ENCODE measurements at places on chromosomes 2 and 18. TPM values are rescaled to one million over a fixed set of nuclear protein-coding genes. Genes with fewer than 3 reads are reported as not detected.

- no peak for DNase-seq
Measured at GRCh38 chr2:20625491-20626391, 25.2 kb downstream of the HS1BP3 start.

GRCh38 chr2:73386342-73386868 lies 769 bp downstream of the ALMS1 start:
- no peak for DNase-seq

GRCh38 chr2:173874003-173874893 lies 90.9 kb downstream of the SP3 start:
- no peak for DNase-seq

DNA sequence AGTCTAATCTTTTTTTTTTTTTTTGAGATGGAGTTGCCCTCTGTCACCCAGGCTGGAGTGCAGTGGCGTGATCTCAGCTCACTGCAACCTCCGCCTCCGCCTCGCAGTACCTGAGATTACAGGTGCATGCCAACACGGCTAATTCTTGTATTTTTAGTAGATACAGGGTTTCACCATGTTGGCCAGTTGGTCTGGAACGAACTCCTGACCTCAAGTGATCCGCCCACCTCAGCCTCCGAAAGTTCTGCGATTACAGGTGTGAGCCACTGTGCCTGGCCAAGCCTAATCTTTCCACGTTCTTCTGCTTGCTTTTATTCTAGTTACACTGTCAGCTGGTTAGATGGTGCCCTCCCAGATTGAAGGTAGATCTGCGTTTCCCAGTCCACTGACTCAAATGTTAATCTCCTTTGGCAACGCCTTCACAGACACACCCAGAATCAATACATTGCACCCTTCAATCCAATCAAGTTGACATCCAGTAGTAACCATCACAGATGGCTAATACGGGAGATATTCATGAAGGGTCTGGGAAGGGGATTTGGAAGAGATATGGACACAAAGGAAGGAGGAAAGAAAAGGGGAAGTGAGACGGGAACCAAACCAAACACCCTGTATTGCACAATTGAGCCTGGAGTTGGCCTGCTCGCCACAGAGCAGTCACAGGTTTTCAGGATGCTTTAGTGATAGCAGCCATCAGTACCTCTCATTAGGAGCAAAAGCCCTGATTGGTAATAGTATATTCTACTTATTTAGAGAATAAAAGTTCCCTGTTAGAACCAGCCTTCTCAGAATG lies 229.8 kb downstream of the PIK3C3 start:
- no peak for DNase-seq

- no peak for DNase-seq
Measured at GRCh38 chr2:168524005-168524404, 67.9 kb downstream of the CERS6 start.

DNA sequence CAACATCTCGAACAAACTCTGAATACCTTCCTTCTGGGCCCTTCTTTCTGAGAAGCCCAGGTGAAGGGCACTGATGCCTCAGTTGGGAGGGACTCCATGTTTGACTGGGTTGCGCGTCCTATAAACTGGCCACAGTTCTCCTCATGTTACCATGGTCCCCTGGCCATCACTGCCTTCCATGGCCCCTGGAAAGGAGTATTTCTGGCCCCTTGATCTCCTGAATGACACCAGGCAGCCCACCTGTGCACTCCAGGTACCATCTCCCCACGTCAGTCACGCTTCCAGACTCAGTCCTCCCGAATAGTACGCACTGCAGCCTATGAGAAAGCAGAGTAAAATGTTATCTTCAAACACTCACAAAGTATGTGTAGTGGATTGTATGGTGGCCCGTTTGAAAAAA lies 73.9 kb downstream of the ACKR3 start:
- no peak for DNase-seq

DNA sequence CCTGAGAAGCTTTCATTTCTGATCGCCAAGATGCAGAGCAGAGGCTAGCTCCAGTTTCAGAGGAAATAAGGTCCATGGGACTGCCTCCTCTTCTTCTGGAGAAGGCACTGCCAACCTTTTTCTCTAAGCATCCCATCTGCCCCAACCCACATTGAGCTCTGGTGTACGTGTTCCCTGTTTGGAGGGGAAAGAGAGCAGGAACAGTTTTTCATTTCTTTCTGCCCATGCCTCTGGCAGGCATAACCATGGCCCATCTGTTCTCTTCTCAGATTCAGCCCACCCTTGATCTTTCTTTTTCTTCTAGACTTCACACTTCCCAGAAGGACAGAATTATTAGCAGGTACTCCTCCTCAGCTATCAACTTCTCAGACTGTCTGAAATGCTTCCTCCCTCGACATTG lies 1110.3 kb upstream of the KLHL29 start:
- no peak for DNase-seq

GRCh38 chr2:231321556-231322334 lies 73.8 kb upstream of the B3GNT7 start:
- DNase-seq = no peak

DNA sequence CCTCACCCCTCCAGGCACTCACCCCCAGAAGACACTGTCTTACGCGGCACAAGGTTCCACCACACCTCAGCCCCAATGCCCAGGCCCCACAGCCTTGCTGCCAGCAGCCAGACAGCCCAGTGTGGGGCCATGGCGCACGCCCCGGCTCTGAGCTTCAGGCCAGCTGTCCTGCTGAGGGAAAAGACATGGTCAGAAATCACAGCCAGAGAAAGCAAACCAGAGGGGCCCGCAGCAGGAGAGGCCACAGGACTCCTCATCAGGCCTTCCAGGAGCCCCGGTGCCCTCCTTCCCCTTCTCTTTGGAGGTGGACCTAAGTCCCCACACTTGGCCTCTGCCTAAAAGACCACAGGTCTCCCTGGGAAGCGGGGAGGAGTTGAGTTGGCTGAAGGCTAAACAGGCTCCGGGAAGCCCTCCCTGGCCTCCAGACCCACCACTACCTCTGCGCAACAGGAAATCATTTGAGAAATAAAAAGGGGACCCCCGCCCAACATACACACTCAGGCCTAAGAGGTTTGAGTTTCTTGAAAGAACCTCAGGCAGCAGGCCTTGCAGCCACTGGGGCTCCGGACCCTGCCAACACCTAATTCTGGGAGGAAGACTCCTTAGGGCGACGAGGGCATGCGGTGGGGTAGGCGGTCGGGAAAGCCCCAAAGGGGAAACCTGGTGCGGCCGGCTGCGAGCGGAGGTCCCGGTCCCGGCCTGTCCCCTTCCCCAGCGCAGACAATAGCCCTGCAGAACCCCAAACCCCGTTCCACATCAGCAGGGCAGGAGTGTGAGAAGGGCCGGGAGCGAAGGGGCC lies 1.9 kb downstream of the SEMA4C start:
- DNase-seq = no peak

- DNase-seq = no peak
Measured at GRCh38 chr2:86445436-86445835, 4.3 kb downstream of the KDM3A start.

DNA sequence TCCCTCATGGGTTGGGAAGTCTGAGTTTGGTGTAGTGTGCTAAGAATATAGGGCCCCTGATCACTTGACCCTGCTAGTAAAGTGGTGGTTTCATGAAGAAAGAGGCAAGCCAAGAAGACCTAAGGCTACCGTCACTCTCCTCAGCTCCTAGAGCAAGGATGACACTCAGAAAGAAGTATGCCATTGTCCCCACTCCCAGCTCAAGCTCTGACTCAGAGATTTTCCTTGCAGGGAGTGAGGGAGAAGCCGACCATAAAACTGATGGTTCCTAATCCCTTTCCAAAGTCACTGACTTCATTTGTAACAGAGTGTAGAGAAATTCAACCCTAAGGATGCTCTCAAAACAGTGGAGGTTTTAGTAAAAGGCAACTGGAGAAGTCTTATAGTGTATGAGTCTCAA lies 80.9 kb downstream of the ICA1L start:
- no peak for DNase-seq

DNA sequence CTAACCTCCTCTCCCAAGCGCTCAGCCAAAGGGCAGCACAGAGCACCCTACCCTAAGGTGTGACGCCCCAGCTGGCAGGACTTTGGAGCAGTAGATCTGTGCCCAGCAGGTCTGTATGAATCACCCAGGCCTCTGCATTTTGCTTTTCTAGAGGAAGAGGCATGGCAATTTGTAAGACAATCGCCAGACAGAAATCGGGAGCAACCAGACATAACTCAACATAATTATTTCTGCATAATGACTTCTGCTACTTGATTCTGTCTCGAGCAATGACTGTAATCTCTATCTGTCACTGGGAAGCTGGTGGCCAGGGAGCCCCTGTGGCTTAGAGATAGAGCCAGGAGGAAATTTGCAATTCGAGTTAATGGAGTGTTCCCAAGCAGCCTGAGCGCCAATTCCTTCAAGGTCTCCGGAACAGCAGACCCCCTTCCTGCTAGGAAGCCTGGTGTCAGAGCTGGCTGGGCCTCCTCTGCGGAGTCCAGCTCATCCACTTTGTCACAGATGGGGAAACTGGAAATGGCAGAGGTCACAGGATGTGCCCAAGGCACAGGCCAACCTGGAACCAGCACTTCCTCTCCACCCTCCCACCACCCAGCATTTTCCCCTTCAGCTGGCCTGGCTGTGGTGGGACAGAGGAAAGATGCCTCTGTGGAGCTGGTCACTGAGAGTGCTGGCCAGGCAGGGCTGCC lies 55.0 kb downstream of the ODC1 start:
- DNase-seq = no peak

DNA sequence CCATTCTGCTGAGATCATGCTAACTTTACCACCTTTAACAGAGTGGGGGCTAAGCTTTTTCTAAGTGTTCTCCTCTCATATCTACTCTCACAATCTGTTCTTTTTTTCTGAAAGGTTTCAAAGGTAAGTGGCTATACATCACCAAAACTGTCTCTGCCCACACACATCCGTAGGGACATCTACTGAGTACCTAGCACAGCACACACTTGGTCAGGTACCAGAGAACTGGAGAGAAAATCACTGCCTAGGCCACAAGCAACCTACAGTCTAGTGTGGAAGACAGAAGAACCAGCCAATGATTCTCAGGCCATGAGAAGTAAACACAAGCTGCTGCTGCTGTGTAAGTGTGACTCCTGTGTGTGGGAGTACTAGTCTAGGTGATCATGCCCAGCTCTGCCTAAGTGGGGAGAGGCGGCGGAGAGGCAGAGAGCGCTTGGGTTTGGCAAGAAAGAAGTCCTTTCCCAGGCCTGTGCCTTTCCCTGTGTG lies 176.1 kb upstream of the ZFP36L2 start:
- DNase-seq = no peak

GRCh38 chr2:236284208-236284607 lies 20.0 kb upstream of the ASB18 start:
- no peak for DNase-seq

- DNase-seq = no peak
Measured at GRCh38 chr2:222998459-222998858, 53.5 kb upstream of the KCNE4 start.

DNA sequence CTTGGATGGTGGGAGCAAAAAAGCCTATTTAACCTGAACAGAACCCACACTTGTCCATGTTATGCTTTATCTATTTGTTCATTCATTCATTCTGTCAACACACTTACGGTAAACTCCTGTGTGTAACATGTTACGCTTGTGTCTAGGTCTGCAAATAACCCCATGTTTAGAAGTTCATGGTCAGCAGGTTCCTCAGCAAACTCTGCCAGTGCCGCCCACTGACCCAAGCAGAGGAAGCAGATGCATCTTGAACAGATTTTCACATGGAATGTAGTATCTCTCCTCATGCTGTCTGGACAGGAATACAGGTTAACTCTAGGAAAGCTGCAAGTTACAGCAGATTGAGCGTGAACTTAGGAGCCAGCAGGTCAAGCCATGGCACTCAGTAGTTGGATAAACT lies 213.7 kb upstream of the COPS8 start:
- DNase-seq = no peak

GRCh38 chr2:73283545-73284295 lies 558 bp downstream of the FBXO41 start:
- DNase-seq = no peak

GRCh38 chr18:24273596-24273995 lies 124.0 kb downstream of the OSBPL1A start:
- DNase-seq = no peak

DNA sequence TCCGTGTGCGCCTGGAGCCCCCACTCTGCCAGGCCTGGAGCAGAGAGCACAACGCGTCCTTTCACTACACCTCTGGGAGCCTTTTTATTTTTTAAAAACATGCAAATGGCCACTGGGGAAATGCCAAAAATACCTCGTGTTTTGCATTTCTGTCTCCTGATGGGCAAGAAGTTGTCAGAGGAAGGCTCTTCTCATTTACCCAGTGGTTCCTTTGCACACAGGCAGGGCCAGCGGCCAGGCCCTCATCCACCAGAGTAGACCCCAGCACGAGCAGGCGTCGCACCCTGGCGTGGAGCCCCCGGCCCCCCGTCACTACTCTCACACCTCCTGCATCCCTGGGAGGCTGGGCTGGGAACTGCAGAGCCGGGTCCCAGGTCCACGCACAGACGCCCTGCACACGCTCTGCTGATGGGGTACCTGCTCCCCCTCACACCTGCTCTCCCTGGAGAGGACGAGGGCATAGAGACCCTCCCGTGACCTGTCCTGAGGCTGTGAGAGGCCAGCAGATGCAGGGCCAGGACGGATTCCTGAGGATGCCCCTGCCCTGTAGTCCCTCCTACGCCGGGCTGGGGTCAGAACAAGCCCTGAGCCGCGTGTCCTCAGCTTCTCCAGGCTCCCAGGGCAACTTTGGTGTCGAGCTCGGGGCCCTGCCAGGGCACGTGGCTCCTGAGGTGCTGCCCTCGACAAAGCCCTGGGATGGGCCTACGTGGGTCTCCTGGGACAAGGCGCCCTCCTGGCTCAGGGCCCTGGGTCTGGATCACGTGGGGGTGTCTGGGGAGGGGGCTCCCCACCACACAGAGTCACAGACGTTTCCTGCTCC lies 65.0 kb downstream of the NFATC1 start:
- no peak for DNase-seq

DNA sequence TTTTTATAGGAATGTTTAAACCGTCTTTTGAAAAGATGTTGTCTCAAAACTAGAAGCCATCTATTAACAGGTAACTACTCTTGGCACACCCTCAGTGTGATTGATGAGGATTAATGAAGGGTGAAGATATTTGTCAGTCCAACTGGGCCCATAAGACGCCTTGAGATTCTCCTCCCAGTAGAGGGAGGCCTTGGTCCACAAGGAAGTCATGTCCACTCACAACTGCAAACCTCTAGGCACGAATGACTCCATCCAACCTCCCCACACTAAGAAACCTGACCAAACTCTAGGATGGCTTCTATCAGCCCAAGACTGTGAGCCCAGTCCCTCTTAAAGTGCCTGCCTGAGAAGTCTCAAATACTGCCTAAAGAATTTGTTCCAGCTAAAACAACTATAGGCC lies 19.2 kb upstream of the GRP start:
- no peak for DNase-seq

GRCh38 chr2:171412571-171413175 lies 21.1 kb downstream of the METTL8 start:
- DNase-seq = no peak

GRCh38 chr18:57443702-57444101 lies 8.5 kb downstream of the ONECUT2 start:
- DNase-seq = no peak

GRCh38 chr2:115165529-115166109 lies 723.2 kb downstream of the DPP10 start:
- DNase-seq = peak; percentile 21

LYPD6 gene
- 12.2 TPM for total RNA-seq

CFC1 gene
- total RNA-seq = not detected

ATOH8 gene
- 7.5 TPM for total RNA-seq

CCDC141 gene
- total RNA-seq = not detected

OTX1 gene
- total RNA-seq = not detected

SNED1 gene
- not detected for total RNA-seq

MOGAT1 gene
- total RNA-seq = not detected

PSD4 gene
- 27.0 TPM for total RNA-seq

Data from Caki2 (cell line).